ENCODE measurements at places on chromosomes 11 and 22. TPM values are rescaled to one million over a fixed set of nuclear protein-coding genes. Genes with fewer than 3 reads are reported as not detected.

- no peak for DNase-seq
Measured at GRCh38 chr22:37007651-37008050, 11.6 kb downstream of the TST start.

- DNase-seq: peak; percentile 53
Measured at GRCh38 chr11:63858628-63859550, 20.0 kb downstream of the MARK2 start.

Gene ENTHD1
- not detected for total RNA-seq

Gene C11orf86
- not detected for total RNA-seq

DNA sequence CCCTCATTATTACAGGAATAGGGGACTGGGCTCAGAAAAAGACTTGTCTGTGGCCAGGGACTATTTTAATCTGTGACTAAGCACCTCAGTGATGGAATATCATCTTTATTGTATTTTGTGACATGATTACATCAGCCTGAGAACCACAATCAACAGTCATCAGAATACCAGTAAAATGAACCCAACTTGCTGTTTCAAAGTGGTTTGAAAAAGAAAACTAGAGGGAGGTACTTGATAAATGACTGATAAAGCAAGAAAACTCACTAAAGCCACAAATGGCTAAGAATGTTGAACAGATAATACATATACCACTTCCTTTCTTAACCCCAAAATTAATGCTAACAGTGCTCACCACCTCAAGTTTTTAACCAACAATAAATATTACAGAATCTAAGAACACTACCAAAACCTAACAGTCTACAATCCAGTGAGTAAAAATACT lies 155.7 kb downstream of the ATG16L2 start:
- peak; percentile 87 for DNase-seq

DNA sequence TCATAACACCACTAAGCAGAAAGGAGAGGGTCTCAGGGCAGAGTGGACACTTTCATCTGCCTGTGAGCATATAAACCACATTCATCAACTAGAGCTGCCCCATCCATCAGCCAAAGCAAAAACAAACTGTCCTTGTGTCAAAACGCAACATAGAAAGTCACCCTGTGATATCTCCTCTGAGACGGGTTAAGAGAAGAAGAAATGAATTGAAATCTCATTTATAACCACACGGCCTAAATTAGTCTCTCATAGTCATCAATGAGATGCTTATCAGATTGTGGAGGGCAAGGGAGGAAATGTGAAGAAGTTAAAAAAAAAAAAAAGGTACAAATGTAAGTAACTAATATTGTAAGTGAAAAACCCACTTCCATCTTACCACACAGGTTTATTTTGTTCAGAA lies 75.7 kb downstream of the SIK3 start:
- DNase-seq: no peak

GRCh38 chr11:17991783-17992433 lies 20.9 kb downstream of the SERGEF start:
- peak; percentile 46 for DNase-seq

- peak; percentile 75 for DNase-seq
Measured at GRCh38 chr11:3905080-3905953, 49.9 kb downstream of the STIM1 start.

- peak; percentile 53 for DNase-seq
Measured at GRCh38 chr11:27757953-27758352, 57.7 kb upstream of the BDNF start.

- DNase-seq: no peak
Measured at GRCh38 chr22:26226538-26227297, 57.5 kb downstream of the SEZ6L start.

Gene SMIM35
- total RNA-seq: not detected

GRCh38 chr22:26798462-26799065 lies 141.2 kb downstream of the MIAT start:
- no peak for DNase-seq

Gene SREBF2
- 37.9 TPM for total RNA-seq

- no peak for DNase-seq
Measured at GRCh38 chr22:36923131-36923788, 9.8 kb downstream of the CSF2RB start.

Gene BSCL2
- total RNA-seq: 80.1 TPM

Gene BATF2
- total RNA-seq: 0.19 TPM

Gene C11orf42
- not detected for total RNA-seq

Gene OR6T1
- not detected for total RNA-seq

Gene NRGN
- 2.4 TPM for total RNA-seq

DNA sequence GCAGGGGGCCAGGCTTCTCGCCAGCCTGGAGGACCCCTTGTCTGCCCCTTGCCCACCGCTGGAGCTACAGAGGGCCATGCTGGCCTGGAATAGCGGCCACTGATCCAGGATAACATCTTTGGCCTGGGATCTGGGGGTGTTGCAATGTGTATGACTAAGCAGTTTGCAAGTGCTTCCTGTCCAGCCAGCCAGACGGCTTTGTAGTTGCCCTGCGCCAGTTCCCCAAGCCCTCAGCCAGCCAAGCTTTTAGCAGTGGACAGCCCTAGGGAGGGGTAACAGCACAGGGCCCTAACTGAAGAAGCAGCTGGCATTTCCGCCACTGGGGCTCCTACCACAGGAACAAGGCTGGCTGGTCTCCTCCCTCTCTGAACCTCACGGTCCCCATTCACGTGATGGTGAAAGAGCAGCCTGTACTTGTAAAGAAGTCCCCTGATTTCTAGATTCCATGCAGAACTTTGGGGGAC lies 32.1 kb downstream of the UQCR10 start:
- peak; percentile 99 for DNase-seq

Gene SAA2
- total RNA-seq: not detected

Gene SBF1
- 76.2 TPM for total RNA-seq

Gene ZFPL1
- 55.7 TPM for total RNA-seq

Measured in LHCN-M2 (cell line).